ENCODE measurements at places on chromosomes 2 and 18.
A peak's percentile ranks its signal among the peaks of the same experiment; 100 is the strongest.

- peaks cover 7% of the 10 kb centered on the region for H3K4me1 ChIP-seq
- H3K27ac ChIP-seq: peak overlapping the region; percentile 57
- no peaks in the 10 kb centered on the region for H3K36me3 ChIP-seq
- H3K4me3 ChIP-seq: peak overlapping the region; percentile 20
- H3K27me3 ChIP-seq: no peaks in the 10 kb centered on the region
These were observed 53.5 kb downstream of the C18orf63 start for GRCh38 chr18:74368901-74369705.

GRCh38 chr18:21345840-21346239 lies 103.8 kb downstream of the GREB1L start:
- no peak overlapping the region for H3K27ac ChIP-seq
- no peak overlapping the region for H3K4me3 ChIP-seq
- no peaks in the 10 kb centered on the region for H3K36me3 ChIP-seq

GRCh38 chr2:120499784-120500495 lies 154.0 kb downstream of the INHBB start:
- no peak overlapping the region for H3K27ac ChIP-seq
- H3K4me1 ChIP-seq: no peaks in the 10 kb centered on the region
- DNase-seq: no peak
- H3K4me3 ChIP-seq: no peak overlapping the region

- H3K36me3 ChIP-seq: no peaks in the 10 kb centered on the region
- H3K4me3 ChIP-seq: no peak overlapping the region
- H3K27me3 ChIP-seq: no peaks in the 10 kb centered on the region
- no peak for DNase-seq
- no peak overlapping the region for H3K27ac ChIP-seq
These were observed 19.6 kb upstream of the RND3 start for GRCh38 chr2:150507071-150507470.

DNA sequence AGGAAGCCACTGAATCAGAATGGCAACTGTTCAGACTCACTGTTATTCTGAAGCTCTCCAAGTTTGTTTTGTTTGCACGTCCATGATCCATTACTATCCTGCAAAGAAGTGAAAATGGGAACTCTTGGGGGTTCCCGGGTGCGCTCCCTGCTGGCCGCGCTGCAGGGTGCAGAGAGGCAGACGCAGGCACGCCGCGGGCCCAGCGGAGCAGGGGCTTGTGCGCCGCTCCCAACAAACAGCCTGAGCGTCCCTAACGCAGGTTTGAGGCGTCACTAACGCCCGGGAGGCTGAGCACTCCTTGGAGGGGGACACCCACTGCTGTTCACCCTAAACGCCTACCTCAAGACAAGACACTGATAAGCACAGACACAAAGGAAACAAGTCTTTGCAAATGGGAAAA lies 14.3 kb upstream of the PIEZO2 start:
- no peak overlapping the region for H3K27ac ChIP-seq
- no peaks in the 10 kb centered on the region for H3K36me3 ChIP-seq
- no peaks in the 10 kb centered on the region for H3K4me1 ChIP-seq
- no peak overlapping the region for H3K4me3 ChIP-seq
- no peaks in the 10 kb centered on the region for H3K27me3 ChIP-seq

DNA sequence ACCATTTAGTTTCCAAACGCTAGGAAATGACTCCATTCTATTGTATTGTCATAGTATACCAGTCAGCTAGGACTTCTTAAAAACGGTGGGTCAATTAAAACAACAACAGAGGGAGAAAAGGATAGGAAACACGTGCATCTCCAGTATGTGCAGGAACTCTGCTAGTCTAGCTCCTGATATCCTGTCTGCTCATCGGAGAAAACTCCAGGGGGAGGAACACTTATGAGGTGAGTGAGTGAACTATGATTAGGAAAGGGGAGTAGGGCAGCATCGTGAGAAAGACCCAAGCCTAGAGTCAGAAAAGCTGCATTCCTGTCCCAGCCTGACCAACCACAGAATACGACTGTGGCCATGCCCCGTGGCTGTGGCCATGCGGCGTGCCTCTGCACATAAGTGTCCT lies 34.2 kb downstream of the DTNB start:
- DNase-seq: no peak
- no peak overlapping the region for H3K27ac ChIP-seq
- no peaks in the 10 kb centered on the region for H3K4me1 ChIP-seq
- H3K4me3 ChIP-seq: no peak overlapping the region
- no peaks in the 10 kb centered on the region for H3K27me3 ChIP-seq

GRCh38 chr2:230582851-230583283 lies 129.8 kb upstream of the CAB39 start:
- no peak for DNase-seq
- H3K4me1 ChIP-seq: no peaks in the 10 kb centered on the region
- no peaks in the 10 kb centered on the region for H3K27me3 ChIP-seq
- no peak overlapping the region for H3K4me3 ChIP-seq

- no peak overlapping the region for H3K4me3 ChIP-seq
- peaks cover 47% of the 10 kb centered on the region for H3K27me3 ChIP-seq
- no peaks in the 10 kb centered on the region for H3K36me3 ChIP-seq
- H3K4me1 ChIP-seq: no peaks in the 10 kb centered on the region
- no peak overlapping the region for H3K27ac ChIP-seq
These were observed 24.4 kb upstream of the ONECUT2 start for GRCh38 chr18:57410749-57411148.

GRCh38 chr2:160493227-160494028 lies at the start of gene RBMS1:
RBMS1 (minus strand) TSS chr2:160493807; CDS start chr2:160493363, 444 bp downstream.
- peak within 1 kb of the TSS; percentile 58 for H3K4me3 ChIP-seq
- no peaks in the 10 kb centered on the region for H3K4me1 ChIP-seq
- peaks cover 48% of the 10 kb centered on the region for H3K27me3 ChIP-seq
- peak within 1 kb of the TSS; percentile 91 for H3K27ac ChIP-seq
- DNase-seq: peak; percentile 53
- no peaks in the 10 kb centered on the region for H3K36me3 ChIP-seq

GRCh38 chr2:8388781-8389180 lies 293.1 kb upstream of the ID2 start:
- H3K4me3 ChIP-seq: no peak overlapping the region
- peaks cover 14% of the 10 kb centered on the region for H3K4me1 ChIP-seq
- no peak for DNase-seq
- no peaks in the 10 kb centered on the region for H3K27me3 ChIP-seq
- no peak overlapping the region for H3K27ac ChIP-seq

All from transverse colon (tissue), 4 donors.